CD8-positive, alpha-beta memory T cell (primary cell): ENCODE measurements at places on chromosomes 6 and 20. TPM values are rescaled to one million over a fixed set of nuclear protein-coding genes. Genes with fewer than 3 reads are reported as not detected.

DNA sequence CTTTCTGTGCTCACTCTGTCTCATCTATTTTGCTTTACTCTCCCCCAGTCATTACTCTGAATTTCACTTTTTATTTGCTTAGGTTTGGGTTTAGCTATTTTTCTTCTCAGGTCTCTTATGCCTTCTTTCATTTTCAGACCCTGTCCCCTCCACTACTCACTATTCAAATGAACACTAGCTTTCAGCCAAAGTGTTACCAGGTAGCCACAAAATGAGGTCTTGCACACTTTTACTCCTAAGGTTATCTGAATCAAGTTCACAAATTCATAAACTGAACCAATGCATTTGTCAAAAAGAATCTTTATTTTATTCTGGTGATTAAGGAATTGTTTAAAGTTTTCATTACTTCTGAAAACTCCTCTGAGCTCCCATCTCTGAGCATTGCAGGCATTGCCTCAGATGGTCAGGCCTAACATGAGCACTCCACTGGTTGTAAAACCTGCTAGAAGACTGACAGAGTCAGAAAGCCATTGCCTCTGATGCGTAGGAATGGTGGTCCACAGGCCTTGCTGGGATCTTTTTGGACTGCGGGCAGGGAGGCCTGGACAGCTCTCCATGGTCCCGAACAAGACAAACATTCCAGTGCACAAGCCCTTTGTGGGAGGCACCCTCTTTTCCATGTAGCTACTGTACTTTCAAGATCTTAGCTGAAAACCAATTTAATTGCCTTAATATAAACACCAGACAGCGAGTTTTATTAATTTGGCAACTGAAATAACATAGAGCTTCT is 48.5 kb downstream of the FYN start:
- H3K27me3 ChIP-seq = no peaks in the 10 kb centered on the region
- H3K27ac ChIP-seq = no peak overlapping the region
- H3K4me1 ChIP-seq = peaks cover 56% of the 10 kb centered on the region
- DNase-seq = no peak
- peaks cover 6% of the 10 kb centered on the region for H3K36me3 ChIP-seq
- H3K4me3 ChIP-seq = no peak overlapping the region

GRCh38 chr20:45138561-45139300 is 14.5 kb upstream of the WFDC12 start:
- H3K27me3 ChIP-seq = no peaks in the 10 kb centered on the region
- no peak overlapping the region for H3K4me3 ChIP-seq
- H3K36me3 ChIP-seq = no peaks in the 10 kb centered on the region
- peak; percentile 59 for DNase-seq
- no peaks in the 10 kb centered on the region for H3K4me1 ChIP-seq

DNA sequence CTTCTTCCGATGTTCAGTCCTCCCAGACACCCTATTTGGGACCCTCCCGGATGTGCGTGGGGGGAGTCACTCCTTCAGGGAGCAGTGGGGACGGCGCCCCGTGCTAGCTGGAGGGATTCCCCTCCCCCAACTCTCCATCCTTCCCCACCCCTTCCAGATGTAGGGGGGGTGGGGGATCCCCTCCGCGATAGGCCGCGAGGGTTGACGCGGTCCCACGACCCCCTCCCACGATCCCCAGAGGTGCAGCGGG is 548 bp downstream of the GNL1 start:
- peak overlapping the region; percentile 98 for H3K27ac ChIP-seq
- no peaks in the 10 kb centered on the region for H3K27me3 ChIP-seq
- peaks cover 40% of the 10 kb centered on the region for H3K36me3 ChIP-seq
- DNase-seq = no peak
- H3K4me3 ChIP-seq = peak overlapping the region; percentile 97

GRCh38 chr6:106159531-106159940 is 73.4 kb downstream of the PRDM1 start:
- no peak overlapping the region for H3K27ac ChIP-seq
- no peak overlapping the region for H3K4me3 ChIP-seq
- H3K4me1 ChIP-seq = peaks cover 22% of the 10 kb centered on the region
- no peaks in the 10 kb centered on the region for H3K27me3 ChIP-seq

DNA sequence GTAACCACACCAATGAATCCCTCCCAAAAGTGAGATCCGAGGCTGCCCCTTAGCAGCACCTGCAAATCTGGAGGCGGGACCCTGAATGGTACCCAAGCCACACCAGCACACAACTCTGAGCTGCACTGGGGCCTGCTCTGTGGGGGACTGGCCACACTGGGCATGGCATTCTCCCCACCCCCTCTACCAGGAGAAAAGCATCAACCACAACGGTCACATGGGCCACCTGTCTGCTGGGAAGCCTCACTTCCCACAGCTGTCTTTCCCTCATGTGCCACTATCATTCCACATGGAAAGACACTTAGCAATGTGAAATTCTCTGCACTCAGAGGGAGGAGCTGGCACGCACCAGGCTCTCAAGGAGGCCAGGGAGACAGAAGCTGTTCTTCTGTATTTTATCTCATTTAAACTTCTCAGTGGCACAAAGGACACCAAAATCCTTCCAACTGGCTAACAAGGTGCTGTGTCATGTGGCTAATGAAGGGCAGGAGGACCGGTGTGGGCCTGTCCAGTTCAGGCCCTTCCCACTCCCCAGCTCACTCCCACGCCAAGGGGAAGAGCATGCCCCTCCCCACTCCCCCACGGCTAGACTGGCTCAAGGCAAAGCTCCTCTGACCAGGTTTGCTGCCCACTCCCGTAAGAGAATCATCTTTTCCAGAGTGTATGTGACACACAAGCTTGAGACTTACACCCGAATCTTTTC is 19.0 kb downstream of the YTHDF1 start:
- H3K27me3 ChIP-seq = no peaks in the 10 kb centered on the region
- H3K36me3 ChIP-seq = peaks cover 4% of the 10 kb centered on the region
- DNase-seq = no peak

DNA sequence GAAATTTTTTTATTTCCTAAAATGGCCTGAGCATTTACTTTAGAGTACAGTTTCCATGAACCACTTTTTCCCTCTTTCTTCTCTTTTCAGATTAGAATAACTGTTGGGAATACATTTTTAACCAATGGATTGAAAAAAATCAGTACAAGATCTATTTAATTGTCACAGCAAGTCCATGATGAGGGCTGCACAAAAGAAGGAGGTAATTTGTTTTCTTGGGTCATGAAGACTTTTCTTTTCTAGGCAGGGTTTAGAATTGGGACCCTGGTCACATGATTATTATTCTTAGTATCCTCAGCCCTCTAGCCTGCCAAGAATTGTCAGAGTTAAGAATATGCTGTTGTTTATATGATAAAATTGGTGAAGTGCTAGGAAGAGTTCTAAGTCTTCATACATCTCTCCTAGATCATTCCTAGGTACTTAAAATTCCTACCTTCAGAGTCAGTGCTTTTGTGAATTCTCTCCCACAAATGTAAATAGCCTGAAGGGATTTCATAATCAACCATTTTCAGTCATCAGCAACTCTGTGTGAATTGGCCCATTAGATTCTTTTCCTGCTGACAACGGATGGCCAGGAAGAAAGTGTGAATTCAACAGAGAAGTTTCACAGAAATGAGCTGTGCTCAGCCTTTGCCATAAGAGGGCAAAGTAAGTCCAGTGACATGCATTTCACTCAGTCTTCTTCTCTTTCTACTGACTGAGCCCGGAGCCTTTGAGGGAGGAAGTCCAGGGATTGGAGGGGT is 32.4 kb upstream of the TPBG start:
- H3K4me1 ChIP-seq = no peaks in the 10 kb centered on the region
- no peaks in the 10 kb centered on the region for H3K36me3 ChIP-seq
- no peak overlapping the region for H3K27ac ChIP-seq

DNA sequence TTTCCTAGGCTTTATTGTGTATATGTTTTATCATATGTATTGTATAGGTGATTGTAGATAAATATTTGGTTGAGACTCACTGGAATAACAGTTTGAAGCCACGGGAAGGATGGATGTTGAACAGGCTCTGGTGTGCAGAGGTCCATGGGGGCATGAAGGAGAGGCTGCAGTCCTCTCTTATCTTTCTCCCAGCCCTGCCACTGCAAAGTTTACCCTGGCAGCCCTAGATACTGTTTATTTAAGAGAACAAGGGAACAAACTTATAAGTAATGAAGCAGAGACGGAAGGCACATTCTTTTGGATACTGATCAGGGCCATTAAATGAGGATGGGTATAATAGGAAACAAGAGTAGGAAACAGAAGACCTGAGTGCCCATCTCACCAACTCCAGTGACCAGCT is 103.6 kb upstream of the SCGN start:
- no peak for DNase-seq
- no peaks in the 10 kb centered on the region for H3K27me3 ChIP-seq
- no peak overlapping the region for H3K4me3 ChIP-seq
- H3K4me1 ChIP-seq = no peaks in the 10 kb centered on the region

DNA sequence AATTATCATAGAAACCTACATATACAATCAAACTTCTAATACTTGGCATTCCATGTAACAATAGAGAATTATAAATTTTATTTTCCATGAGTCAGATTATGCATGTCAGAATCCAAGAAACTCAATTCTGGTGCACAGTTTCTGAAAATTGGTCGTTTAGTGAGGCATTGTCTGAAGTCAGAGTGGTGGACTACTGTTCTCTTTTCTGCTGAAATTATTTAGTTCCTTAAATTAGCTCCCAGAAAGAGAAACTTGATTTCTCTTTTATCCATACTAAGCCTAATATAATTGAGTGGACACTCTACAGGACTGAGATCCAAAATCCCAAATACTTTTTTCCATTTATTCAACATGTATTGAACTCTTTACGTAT is 265.5 kb downstream of the ALDH8A1 start:
- no peak overlapping the region for H3K27ac ChIP-seq
- no peaks in the 10 kb centered on the region for H3K4me1 ChIP-seq
- DNase-seq = no peak
- H3K36me3 ChIP-seq = no peaks in the 10 kb centered on the region
- H3K4me3 ChIP-seq = no peak overlapping the region

DNA sequence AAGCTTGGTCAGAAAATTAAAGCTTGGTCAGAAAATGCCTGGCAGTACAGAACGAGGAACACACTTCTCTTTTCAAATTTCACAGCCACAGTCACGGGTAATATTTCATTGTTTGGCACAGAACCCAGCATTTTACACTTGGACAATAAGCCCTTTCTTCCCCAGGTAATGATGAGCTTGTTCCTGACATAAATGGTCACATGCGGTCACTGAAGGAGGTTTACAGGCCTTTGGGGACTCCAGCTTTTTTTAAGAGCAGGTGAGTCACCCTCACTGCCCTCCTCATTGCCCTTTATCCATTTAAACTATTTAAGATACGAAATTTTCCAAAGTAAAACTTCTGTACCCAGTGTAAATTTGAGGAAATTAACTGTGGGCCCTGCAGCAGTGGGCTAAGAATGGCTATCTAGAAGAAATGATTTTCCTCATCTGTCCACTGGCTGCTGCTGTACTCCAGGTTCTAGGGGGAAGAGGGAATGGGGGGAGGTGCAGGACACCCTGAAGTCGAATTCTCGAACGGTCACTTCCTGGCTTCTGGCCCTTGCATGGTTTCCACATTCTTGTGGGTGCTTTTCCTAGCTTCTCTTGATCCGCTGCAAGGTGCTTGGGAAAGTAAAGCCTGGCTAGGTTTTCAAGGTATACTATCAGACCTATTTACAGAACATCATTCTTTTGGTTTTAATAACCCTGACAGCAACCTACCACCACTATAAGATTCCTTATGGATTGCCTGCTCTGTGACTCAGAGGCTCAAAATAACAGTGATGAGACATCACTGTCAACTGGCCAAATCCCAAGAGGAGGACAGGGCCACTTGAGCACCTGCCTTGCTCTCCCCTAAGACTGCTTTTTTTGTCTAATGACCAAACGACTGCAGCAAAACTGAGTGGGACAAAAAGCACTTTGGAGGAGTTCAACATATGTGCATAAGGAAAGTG is 75.8 kb downstream of the PREP start:
- H3K4me3 ChIP-seq = no peak overlapping the region
- DNase-seq = no peak
- no peaks in the 10 kb centered on the region for H3K4me1 ChIP-seq
- peaks cover 33% of the 10 kb centered on the region for H3K36me3 ChIP-seq
- H3K27me3 ChIP-seq = no peaks in the 10 kb centered on the region

DNA sequence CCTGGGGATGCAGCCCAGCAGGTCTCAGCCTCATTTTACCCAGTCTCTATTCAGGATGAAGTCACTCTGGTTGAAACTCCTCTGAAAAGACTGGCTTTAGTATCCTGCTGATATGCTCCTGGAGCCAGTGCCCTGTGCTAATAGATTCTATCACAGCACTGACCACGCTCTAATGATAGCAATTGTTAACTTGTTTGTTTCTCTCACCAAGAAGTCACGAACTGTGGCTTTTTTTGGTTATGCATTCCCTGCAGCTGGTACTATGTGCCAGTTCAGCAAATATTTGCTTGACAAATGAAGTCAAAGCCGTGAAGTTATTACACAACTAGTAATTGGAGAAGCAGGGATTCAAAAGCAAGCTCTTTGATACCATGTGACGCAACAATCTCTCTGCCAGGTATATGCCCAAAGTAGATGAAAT is 754.6 kb downstream of the KIF16B start:
- no peak overlapping the region for H3K4me3 ChIP-seq
- H3K27me3 ChIP-seq = no peaks in the 10 kb centered on the region
- no peak overlapping the region for H3K27ac ChIP-seq
- DNase-seq = no peak
- H3K4me1 ChIP-seq = no peaks in the 10 kb centered on the region

DNA sequence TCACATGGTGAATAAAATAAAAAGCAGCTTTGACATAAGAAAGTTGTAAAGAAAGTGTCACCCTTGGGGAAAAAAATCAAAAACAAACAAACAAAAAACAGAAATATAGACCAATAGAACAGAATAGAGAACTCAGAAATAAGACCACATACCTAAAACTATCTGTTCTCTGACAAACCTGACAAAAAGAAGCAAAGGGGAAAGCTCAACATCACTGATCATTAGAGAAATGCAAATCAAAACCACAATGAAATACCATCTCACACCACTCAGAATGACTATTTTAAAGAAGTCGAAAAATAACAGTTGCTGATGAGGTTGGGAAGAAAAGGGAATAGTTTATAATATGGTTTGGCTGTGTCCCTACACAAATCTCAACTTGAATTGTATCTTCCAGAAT is 159.1 kb downstream of the TINAG start:
- H3K4me1 ChIP-seq = no peaks in the 10 kb centered on the region
- no peak overlapping the region for H3K4me3 ChIP-seq
- no peak overlapping the region for H3K27ac ChIP-seq
- no peaks in the 10 kb centered on the region for H3K36me3 ChIP-seq
- no peak for DNase-seq

GRCh38 chr20:45836841-45837240 is 3.2 kb downstream of the SNX21 start:
- no peaks in the 10 kb centered on the region for H3K36me3 ChIP-seq
- no peak for DNase-seq
- no peaks in the 10 kb centered on the region for H3K27me3 ChIP-seq
- H3K4me3 ChIP-seq = no peak overlapping the region

GRCh38 chr20:61805365-61805764 is 260.3 kb downstream of the TAF4 start:
- DNase-seq = no peak
- H3K4me1 ChIP-seq = no peaks in the 10 kb centered on the region
- H3K27me3 ChIP-seq = no peaks in the 10 kb centered on the region
- no peaks in the 10 kb centered on the region for H3K36me3 ChIP-seq
- H3K4me3 ChIP-seq = no peak overlapping the region
- no peak overlapping the region for H3K27ac ChIP-seq

GRCh38 chr20:3970016-3970415 is 45.3 kb downstream of the RNF24 start:
- no peaks in the 10 kb centered on the region for H3K27me3 ChIP-seq
- no peaks in the 10 kb centered on the region for H3K4me1 ChIP-seq
- H3K36me3 ChIP-seq = no peaks in the 10 kb centered on the region
- H3K27ac ChIP-seq = no peak overlapping the region

SLC32A1 gene
- polyA plus RNA-seq = not detected

SIRPD gene
- not detected for polyA plus RNA-seq

TMEM244 gene
- polyA plus RNA-seq = 3.2 TPM

TRIM31 gene
- polyA plus RNA-seq = not detected
